Fibroblast of pulmonary artery (primary cell): ENCODE measurements at places on chromosomes 12 and 14.

- no peak for DNase-seq
These were observed 468.4 kb upstream of the STXBP6 start for GRCh38 chr14:25518364-25518763.

- no peak for DNase-seq
These were observed 117.9 kb upstream of the MAP1LC3B2 start for GRCh38 chr12:116441292-116441691.

GRCh38 chr14:100321473-100322137, 1.5 kb upstream of the SLC25A47 start:
- no peak for DNase-seq

GRCh38 chr14:47427629-47428028, 247.8 kb downstream of the MDGA2 start:
- no peak for DNase-seq

DNA sequence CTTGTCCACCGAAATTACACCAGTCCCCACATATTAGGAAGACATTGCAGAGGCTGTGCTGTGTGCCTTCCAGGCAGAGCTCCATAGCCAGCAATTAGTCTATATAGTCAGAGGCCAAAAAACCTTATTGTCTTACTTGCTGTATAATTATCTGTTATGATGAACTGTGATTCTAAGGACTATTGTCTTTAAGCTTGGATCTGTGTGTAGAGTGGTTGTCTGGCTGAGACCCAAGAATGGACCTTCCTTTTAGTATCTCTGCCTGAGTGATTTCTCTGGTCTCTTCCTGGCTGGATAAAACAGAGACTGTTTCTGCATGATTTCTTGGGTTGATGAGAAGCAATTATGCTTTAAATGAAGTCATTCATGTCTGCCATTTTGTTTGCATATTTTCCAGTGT, 465.3 kb downstream of the PRKD1 start:
- no peak for DNase-seq

DNA sequence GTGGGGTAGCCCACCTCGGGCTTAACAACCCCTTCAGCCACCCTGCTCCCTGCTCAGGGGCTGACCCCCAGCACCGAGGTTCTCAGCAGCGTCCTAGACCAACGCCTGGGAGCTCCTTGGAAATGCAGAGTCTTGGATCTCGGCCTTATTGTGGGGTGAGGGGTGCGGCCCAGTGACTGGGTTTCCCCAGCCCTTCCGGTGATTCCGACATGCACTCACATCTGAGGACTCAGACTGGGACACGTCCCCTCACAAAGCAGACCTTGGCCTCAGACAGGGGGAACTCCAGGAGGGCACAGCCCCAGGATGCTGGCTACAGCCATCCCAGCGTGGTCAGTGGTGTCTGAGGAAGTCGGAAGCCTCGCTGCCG, 117.7 kb downstream of the RFLNA start:
- no peak for DNase-seq

- DNase-seq, result peak; percentile 35
These were observed 11.9 kb downstream of the NAA25 start for GRCh38 chr12:112096667-112097066.

- DNase-seq, result no peak
These were observed 1702.6 kb upstream of the FLRT2 start for GRCh38 chr14:83827383-83827782.

DNA sequence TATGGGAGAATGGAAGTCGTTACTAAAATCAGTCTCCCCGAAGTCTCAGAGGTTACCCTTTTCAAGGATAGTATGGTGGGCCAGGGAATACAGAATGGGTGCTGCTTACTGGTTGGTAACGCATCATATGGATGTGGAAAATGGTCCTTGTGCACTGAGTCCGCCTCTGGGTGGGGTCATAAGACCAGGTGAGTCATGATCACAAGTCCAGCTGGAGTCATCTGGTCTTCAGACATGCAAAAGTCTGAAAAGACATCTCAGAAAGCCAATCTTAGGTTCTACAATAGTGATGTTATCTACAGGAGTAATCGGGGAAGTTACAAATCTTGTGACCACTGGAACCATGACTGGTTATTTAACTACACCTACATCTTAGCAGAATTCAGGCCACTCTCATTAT, 71.9 kb upstream of the TCL1B start:
- DNase-seq, result no peak

- no peak for DNase-seq
These were observed 205.3 kb upstream of the PRICKLE1 start for GRCh38 chr12:42794806-42795205.

- peak; percentile 96 for DNase-seq
These were observed 54.5 kb upstream of the FRS2 start for GRCh38 chr12:69415471-69416275.

GRCh38 chr14:79328863-79329262, 882.4 kb downstream of the DIO2 start:
- no peak for DNase-seq

- DNase-seq, result no peak
These were observed 40.6 kb downstream of the ZDHHC17 start for GRCh38 chr12:76804435-76804976.

- no peak for DNase-seq
These were observed 3.9 kb downstream of the BCAT1 start for GRCh38 chr12:24945039-24945438.

GRCh38 chr14:96011607-96012006, 27.6 kb upstream of the C14orf132 start:
- DNase-seq, result no peak

DNA sequence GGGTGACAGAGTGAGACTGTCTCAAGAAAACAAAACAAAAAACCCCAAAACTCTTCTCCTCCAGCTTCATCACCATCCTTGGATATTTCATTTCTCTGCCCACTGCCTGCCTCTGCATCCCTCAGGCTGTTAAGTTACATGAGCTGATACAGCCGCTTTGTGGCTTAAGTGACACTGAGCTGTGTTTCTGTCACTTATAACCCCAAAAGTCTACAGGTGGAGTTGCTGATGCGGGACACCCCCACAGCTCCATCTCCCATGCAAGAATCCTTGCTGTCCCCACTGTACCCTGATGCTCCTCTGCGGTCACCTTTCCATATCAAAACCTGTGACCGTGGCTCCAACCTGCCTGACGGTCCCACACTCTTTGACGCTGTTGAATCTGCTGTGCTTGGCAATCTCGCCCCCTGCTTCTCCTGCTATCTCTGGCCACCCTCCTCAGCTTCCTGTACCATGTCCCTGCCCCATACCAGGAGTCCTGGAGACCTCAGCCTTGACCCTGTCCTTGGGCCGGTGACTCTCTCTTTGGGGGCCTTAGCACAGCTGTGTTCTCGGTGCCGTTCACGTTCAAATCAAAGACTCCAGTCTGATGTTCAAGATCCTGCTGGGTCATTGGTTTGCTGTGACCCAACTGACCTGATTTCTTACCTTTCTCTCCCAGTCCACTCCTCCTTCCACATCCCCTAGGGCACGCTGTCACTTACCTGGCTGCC, 20.3 kb downstream of the HVCN1 start:
- DNase-seq, result no peak

- DNase-seq, result no peak
These were observed 61.0 kb downstream of the HECTD4 start for GRCh38 chr12:112321245-112321644.

DNA sequence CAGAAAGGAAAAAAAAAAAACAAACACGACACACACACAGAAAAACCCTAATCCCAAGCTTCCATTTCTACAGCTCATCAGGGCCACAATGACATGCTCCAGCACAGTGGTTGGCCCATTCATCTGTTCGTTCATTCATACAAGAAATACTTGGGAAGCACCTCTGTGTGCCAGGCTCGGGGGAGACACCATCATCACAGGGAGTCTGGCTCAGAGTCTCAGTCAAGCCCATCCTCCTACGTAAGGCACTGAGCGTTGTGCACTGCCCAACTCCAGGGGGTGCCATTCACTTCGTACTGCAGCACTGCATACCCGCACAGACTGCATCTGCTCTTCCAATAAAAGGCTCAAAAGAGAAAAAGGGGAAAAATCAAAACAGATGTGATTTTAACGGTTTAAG, 15.3 kb downstream of the VPS37B start:
- DNase-seq, result peak; percentile 78
